AG09319 (cell line): ENCODE measurements at places on chromosomes 2 and 18.

DNA sequence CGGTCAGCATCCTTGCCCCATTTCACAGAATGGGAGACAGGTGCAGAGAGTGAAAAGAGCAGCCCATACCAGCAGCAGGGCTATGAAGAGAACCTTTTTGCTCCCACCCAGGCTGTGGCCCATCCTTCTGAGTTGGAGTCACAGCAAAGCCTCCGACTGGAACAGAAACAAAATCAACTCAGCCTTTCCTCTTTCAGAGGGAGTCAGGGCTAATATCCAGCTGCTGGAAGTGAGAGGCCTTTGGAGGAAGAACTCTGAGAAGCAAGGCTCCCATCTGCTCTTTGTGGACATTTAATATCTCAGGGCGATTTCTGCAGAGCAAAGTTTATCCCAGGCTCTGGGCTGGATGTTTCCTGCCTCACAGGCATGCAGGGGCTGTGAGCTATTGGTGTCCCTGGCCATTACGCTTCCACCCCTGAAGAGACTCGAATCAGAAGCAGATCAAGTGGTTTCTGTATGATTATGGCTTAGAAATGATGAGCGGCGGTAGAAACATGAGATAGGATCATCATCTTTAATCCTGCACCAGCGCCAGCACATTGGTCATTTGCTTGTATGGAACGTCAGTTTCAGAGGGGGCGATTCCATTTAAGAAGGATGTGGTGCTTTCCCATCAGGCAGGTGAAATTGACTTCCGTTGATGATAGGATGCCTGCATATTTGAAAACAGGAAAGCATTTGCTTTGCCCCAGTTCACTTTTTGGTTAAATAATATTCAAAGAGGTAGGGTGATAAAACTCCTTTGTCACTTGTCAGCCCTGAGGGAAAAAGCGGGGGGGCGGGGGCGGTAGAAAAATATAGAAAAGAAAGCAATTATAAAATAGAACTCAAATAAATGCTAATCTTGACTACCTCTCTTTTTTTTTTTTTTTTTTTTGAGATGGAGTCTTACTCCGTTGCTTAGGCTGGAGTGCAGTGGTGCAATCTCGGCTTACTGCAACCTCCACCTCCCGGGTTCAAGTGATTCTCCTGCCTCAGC is 152.4 kb downstream of the LRRC30 start:
- no peak for DNase-seq

- peak; percentile 54 for DNase-seq
Observed at GRCh38 chr18:60549338-60549960, 176.9 kb upstream of the MC4R start.

- peak; percentile 23 for DNase-seq
Observed at GRCh38 chr2:217166241-217166850, 306.5 kb upstream of the TNP1 start.

GRCh38 chr2:74690571-74690970 is 36.5 kb downstream of the SEMA4F start:
- peak; percentile 47 for DNase-seq

- DNase-seq = no peak
Observed at GRCh38 chr18:47865183-47865582, 65.3 kb downstream of the SMAD2 start.

DNA sequence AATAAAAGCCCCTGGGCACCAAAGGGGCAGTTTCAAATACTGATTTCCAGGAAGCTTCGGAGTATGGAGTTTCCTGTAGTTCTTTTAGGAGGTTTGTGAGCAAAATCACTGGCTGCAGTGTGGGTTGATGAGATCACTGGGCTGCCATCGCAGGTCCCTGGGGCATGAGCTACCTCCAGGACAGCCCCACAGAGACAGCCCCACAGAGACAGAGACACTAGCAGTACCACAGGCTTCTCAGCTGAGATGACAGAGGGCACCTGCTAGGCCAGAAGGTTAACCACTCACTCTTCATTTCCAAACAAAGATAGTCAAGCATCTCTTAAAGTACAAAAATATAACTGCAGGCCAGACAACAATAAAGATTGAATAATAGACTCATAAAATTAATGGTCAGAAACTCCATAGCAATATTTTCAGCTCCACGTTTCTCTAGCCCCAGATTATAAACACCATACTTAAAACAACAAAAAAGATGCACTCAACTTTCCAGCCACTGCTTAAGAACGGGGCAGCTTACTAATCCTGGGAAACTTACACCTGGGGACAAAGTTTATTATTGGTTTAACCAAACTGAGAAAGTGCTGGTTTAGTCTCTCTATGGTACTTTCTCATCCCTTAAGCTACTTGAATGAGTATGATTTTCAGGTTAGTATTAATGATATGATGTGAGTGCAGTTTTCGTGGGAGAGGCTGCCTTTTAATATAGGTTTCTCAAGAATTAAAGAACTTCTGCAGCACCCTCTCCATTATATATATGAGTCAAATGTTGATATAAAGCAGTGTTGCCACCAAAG is 11.6 kb downstream of the AFF3 start:
- DNase-seq = no peak

- DNase-seq = no peak
Observed at GRCh38 chr18:78159397-78159796, 820.2 kb upstream of the SALL3 start.

DNA sequence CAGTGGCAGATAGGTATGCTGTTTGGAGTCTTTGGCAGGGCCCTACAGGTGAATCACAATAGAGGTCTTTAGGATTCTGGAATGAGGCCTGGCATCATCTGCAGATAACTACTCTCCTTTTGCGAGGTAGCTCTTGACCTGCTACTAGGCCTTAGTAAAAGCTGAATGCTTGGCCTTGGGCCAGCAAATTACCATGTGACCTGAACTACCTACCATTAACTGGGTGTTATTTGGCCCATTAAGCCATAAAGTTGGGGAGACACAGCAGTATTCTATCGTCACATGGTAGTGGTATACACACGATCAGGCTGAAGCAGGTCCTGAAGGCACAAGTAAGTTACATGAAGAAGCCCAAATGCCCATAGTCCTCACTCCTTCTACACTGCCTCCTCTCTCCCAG is 178.2 kb downstream of the PPP1R1C start:
- no peak for DNase-seq

- peak; percentile 12 for DNase-seq
Observed at GRCh38 chr2:175111200-175111657, 56.8 kb downstream of the ATF2 start.

DNA sequence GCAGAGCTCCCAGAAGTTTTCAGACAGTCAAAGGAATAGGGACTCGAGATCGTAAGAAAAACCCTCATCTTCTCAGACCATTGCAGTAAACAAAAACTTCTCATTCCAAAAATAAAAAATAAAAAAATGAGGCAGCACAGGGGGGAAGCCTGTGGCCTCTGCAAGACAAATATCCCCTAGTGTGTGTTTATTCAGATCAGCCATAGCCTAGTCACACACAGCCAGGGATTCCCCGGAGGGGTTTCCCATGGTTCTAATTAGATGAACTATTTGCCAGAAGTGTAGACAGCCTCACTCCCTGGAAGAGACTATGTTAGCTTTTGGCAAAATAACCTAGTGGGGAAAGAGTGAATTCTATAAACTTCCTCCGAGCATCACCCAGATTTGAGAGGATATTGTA is 122.9 kb upstream of the KLF7 start:
- no peak for DNase-seq

GRCh38 chr2:172412984-172413492 is 14.3 kb upstream of the ITGA6 start:
- no peak for DNase-seq

- DNase-seq = no peak
Observed at GRCh38 chr2:174764280-174765255, at the start of gene CHRNA1. Gene CHRNA1 (minus strand): TSS chr2:174764472. CDS start chr2:174764394, 78 bp downstream.

GRCh38 chr2:190344276-190344827 is 963 bp downstream of the INPP1 start:
- no peak for DNase-seq

DNA sequence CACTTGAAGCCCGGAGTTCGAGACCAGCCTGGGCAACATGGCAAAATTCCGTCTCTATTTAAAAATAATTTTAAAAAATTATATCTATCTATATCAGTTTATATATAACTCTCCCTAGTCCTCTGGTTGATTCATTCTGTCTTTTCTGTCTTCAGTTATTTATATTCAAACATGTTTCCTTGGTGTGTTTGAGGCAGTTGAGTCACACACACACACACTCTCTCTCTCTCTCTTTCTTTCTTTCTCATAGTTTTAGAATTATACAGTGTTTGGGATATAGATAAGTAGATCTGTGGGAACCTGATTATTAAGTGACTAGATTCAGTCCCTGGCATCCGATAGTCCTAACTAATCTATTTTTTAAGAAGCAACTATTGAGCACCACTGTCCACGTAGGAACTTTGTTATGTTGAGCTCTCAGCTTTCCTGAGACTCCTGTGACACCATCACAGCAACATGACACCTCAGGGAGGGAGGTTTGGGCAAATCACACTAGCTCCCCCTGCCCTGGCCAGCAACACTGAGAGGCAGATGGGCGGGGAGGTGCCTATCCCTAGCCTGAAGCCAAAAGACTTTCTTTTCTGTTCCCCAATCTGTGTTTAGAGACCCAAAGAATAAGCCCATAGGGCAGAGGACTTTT is 482.7 kb downstream of the DLGAP1 start:
- DNase-seq = no peak

DNA sequence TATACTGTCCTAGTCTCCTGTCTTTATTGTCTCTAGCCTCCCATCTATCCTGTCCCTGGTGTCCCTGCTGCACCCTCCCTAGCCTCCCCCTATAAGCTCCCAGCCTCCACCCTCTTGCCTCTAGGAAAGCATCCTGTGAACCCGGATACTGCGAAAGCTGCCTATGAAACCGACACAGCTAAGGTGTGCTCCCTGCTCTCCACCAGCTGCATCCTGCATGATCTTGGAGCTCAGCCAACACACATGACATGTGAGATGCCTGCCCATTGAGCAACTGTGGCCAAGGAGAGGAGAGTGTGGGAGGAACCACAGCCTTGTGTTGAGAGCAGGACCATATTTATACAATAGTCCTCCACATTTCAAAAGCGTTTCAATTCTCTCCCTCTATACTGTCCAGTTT is 187.1 kb downstream of the ZBTB7C start:
- DNase-seq = no peak

DNA sequence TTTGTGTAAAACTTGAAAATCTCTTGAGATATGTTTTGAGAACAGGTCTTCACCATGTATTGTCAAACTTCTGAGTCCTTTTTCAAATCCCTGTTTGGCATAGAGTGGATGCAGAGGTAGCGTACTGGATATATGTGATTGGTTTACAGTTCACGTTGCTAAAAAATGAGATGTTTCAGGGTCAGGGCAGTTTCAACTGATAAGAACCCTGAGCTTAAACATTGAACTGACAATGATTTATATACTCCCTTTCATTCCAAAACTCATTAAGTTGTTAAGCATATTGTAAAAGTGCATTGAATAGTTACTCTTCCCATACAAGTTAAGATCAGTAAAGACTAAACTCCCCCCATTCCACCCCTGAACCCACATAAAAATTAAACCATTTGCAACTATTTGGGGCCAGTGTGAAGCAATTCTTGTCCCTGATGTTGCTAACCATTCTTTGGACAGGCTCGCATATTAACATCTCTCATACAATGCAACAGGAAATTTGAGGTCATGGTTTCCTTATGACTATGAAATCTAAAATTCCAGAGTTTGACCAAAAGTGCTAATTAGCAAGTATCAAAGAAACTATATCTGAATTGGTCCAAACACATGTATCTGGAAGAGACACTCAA is 470.9 kb upstream of the ACVR2A start:
- DNase-seq = no peak

- no peak for DNase-seq
Observed at GRCh38 chr18:3692113-3692621, 242.2 kb downstream of the TGIF1 start.

DNA sequence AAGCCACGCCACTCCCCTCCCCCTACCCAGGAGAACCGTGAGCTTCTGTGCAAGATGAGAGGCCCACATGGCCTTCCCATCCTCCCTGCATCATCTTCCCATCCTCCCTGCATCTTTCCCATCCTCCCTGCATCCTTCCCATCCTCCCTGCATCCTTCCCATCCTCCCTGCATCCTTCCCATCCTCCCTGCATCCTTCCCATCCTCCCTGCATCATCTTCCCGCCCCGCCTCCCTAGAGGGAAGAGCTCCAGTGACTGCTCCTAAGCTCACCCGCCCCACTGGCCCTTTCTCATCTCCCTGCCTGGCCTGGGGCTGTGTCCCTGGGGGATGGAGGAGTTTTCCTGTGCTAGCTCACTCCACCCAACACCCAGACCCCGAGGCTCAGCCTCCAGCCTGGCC is 93.3 kb upstream of the ASAP2 start:
- no peak for DNase-seq

GRCh38 chr18:30280861-30281470 is 761.6 kb downstream of the DSC3 start:
- peak; percentile 18 for DNase-seq

- DNase-seq = no peak
Observed at GRCh38 chr2:191488135-191488534, 189.8 kb upstream of the NABP1 start.
